ENCODE measurements at places on chromosomes 2 and 18.
A peak's percentile ranks its signal among the peaks of the same experiment; 100 is the strongest.

DNA sequence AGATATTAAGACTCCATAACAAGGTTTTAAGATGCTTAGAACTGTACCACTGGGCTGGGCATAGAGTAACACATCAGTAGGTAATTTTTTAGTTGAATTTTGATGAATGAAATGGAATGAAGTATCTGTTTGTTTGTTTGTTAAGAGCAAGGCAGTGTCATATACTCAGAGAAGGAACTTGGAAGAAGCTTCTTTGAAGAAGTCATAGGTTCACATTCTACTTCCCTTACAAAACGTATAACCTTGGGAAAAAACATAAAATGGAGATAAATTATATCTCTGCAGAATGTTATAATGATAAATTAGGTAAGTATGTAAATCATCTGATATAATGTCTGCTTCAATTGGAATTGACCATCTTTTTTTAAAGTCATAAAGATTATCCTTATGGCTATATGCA, 122.1 kb upstream of the SLC39A10 start:
- DNase-seq = no peak

- DNase-seq = no peak
These were observed 11.5 kb upstream of the TMEM237 start for GRCh38 chr2:201654616-201655384.

- no peak for DNase-seq
These were observed 80.6 kb upstream of the VRK2 start for GRCh38 chr2:57965961-57966360.

DNA sequence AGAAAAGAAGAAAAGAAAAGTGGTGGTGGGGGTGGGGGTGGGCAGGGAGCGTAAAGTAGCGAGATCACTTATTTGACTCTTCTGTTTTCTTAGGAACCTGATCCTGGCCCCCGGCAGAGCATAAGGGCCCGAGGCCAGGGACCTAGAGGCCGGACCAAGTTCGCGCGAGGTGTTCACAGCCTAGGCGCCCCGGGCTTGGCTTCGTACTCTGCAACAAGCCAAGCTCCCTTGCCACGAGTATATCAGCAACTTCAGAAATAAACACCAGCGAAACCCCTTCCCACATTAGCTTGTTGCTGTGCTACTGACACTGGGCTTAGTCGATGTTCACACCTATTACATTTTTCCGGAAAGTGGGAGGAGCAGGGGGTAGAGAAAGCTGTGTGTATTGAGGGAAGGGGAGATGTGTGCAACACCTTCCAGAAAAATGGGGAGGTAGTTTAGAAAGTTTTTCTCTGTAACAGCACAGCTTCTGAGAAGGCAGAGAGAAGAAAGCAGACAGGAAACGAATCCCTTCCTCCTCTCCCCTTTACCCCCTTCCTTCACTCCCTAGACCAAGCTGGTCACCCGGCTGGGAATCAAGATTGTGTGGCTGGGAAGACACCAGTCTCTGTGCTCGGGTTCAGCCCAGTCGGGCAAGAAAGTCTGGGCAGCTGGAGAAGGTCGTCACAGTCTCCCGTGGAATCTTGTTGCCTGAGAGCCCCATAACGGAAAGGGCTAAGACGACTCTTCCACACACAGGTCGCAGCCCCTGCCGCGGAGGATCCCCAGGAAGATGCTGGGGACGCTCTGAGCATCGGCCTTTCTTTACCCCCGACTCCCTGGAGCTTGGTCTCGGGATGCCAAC, 12.0 kb upstream of the SATB2 start:
- DNase-seq = no peak

- DNase-seq = peak; percentile 65
These were observed 747.0 kb downstream of the BCL11A start for GRCh38 chr2:59806486-59806885.

DNA sequence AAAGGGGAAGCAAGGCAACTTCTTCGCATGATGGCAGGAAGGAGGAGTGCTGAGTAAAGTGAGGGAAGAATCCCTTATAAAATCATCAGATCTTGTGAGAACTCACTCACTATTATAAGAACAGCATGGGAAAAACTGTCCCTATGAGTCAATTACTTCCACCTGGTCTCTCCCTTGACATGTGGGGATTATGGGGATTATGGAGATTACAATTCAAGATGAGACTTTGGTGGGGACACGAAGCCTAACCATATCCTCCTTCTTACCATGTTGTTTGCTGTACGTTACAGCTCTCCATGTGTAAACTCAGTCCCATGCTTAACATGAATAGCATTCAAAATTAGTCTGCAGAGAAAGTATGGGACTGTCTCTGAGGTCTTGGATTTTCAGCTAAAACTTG, 1096.8 kb upstream of the ACVR2A start:
- no peak for DNase-seq

DNA sequence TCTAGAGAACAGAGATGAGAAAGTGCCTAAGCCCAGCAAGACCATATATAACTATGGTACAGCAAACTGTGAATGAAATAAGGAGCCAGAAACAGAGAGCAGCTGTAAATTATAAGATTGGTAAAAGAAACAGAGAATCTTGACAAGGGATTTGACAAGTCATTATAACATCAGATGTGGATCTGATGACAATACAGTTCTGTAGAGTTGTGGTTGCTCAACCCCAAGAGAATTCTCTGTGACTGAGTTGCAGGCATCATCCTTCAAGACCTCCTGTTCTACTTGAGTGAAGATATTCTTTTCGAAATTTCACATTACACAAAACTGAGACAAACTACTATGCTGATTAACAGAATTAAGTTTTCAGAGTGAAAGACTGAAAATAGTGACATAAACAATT, 343.1 kb upstream of the SLC39A10 start:
- no peak for DNase-seq

- no peak for DNase-seq
These were observed 1280.5 kb upstream of the CDH2 start for GRCh38 chr18:29457316-29457889.

DNA sequence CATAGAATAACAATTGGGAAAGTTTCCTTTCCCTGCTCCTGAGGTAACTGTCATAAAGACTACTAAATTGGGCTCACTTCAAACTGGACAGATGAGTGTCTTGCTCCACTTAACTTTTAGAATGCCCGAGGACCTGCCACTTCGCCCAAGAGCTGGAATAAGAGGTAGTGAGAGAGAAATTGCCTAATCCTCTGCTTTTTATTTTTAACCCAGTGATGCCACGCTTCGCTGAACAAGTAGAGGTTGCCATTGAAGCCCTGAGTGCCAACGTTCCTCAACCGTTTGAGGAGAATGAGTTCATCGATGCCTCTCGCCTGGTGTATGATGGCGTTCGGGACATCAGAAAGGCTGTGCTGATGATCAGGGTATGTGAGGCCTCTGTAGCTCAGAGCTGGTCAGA, 269.4 kb upstream of the LRRTM1 start:
- no peak for DNase-seq

GRCh38 chr2:215272918-215273317, 38.9 kb upstream of the ATIC start:
- DNase-seq = no peak

DNA sequence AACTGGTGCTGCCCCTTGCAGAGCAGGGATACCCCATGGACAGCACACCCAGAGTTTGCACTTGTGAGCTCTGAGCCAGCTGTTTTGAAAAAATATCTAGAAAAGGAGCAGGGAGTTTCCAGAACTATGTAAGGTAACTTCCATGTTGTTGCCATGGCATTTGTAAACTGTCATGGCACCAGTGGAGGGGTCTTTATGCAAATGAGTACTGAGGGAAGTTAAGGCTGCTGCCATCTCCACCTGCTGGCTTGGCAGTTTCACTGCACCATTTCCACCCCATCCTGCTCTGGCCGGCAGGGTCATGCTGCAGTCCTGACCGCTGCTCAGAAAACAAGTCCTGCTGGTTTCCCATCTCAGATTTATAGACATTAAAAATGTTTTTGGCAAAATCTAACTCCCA, 52.3 kb upstream of the SNTG2 start:
- DNase-seq = no peak

GRCh38 chr2:118134650-118135049, 46.4 kb downstream of the INSIG2 start:
- no peak for DNase-seq

Measured in NCI-H1417 treated with DMSO at 0.1 percent for 48 hours (cell line).